ENCODE measurements at places on chromosomes 5 and 9. TPM values are rescaled to one million over a fixed set of nuclear protein-coding genes. Genes with fewer than 3 reads are reported as not detected.

GRCh38 chr5:57717555-57717954, 234.9 kb upstream of the ACTBL2 start:
- no peak for DNase-seq

TAF11L5 gene
- total RNA-seq, result not detected

DNA sequence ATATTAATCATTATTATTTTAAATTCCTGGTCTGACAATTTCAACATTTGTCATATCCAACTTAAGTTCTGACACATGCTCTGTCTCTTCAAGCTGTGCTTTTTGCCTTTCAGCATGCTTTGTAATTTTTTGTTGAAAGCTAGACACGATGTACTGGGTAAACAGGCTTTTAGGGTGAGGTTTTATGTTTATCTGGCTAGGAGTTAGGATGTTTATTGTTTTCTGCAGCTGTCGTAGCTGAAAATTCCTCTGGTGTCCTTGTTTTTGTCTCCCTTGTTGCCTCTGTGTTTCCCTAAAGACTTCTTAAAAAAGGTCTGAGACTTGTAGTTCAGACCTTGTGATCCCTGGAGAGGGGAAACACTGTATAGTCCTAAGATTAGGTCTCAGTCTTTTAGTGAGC, 20.6 kb downstream of the TUT7 start:
- DNase-seq, result no peak

CBY3 gene
- total RNA-seq, result 1.3 TPM

DNA sequence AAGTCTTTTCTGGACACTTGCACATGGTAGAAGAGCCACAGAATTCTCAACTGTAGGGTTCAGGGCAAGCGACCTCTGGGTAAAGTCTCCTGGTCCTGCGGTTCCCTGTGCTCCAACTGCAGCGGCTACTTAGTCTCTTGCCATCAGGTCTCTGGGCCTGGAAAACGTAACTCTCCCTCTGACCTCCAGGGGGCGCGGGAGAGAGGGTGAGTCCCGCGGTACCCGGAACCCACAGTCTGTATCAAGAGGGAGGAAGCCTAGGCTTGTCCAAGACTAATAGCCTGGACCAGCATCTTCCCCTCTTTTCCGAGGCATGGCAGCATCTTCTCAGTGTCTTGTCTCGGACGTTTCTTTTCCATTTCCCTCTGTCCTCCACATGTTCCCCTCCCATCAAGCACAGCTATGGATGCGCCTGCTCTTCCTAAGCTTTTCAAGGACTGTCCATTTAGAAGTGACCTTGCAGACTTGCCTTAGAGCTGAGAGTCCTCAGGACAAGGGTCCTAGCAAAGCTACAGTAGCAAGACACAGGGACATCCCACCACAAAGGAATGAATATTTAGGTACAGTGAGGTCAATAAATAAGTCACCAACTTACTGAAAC, 59.3 kb downstream of the FSTL4 start:
- peak; percentile 74 for DNase-seq

CCDC192 gene
- not detected for total RNA-seq

ZDHHC11B gene
- total RNA-seq, result 1.00 TPM

- DNase-seq, result no peak
These were observed 142.8 kb upstream of the RGMB start for GRCh38 chr5:98630621-98631020.

DNA sequence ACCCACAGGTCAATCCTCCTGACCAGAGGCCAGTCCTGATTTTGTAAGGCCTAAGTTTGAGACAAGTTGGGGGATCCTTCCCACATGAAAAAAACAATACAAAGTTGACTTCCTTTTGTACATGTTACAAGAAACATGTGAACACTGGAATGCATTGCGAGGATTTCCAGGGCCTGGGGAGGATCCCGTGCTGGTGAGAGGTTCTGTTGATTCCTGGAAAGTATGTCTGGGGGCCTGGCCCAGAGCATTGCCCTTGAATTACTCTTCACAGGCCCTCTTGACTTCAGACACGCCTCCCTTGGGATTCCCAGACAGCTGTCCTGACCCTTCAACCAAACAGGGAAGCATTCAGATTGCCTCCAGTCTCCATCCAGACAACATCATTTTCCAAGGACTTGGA, 234.2 kb upstream of the IRX2 start:
- no peak for DNase-seq

- no peak for DNase-seq
These were observed 314.4 kb downstream of the ARL15 start for GRCh38 chr5:53996008-53996407.

NEUROG1 gene
- not detected for total RNA-seq

SLC9A3 gene
- 3.7 TPM for total RNA-seq

DNA sequence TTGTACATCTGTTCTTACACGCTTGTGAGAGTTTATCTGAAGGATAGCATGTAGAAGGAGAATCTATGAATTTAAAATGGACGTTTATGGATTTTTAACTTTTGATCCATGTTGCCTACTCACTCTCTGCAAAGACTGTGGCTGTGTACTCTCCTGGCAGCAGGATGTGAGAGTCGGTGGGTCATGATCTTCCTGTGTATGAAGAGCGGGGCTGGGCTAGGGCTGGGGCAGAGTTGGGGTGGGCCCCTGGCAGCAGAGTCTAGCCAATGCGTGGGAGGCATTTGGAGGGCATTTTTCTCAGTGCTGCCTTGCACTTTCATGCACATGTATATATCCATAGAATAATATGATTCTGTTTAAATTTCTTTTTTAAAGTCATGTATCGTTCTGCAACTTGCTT, 24.0 kb upstream of the DAB2IP start:
- DNase-seq, result no peak

DNA sequence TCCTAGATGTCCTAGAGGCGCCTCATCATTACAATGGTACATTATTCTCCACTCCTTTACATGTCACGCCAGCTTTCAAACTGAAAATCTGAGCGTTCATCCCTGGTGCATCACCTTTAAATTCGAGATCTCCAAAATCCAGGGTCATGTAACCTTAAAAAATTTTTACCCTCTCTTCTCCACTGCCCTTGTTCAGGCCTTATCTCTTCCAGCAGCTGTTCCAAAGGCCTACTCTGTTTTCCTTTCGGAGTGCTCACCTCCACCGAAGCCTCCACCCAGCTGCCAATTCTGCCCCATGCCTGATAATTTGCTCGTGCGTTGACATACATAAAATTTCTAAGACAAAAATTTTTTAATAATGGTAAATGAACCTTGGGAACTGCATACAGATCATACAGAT, 950 bp upstream of the MSH3 start:
- DNase-seq, result no peak

DNA sequence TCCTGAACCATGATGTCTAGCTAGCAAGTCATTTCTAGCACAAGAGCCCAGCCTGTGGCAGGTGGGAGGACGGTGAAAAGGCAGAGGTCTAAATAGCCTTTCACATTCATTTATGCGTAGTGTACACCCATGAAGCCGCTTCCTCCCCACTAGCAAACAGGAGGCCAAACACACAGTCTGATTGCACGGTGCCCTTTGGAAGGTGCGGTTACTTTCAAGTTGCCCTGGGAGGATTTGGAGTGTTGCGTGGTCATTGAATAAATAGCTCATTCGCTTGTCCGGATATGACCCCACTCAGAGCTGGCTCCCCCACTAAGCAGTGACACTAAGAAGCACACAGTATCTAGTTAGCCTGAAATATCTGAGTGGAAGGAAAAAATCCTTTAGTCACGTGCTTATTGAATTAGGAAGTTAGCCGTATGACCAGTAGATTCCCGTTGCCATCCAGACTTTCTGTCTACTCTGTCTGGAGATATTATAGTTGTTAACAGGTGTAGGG, 664 bp upstream of the ARSB start:
- DNase-seq, result peak; percentile 67

DNA sequence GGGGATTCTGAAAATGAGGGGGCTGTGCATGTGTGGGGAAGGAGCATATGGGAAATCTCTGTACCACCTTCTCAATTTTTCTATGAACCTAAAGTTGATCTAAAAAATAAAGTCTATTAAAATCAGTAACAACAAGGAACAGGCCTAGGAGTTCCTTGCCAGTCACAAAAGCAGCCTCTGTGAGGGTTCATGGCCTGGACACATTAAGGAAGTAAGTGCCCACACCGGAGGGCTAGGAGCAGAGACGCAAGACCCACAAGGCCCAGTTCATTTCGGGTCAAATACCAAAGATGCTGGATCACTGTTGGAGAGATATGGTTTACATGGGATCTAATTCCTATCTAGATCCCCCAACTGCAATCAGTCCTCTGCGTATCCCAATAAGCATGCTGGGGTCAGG, 88.4 kb downstream of the SEMA4D start:
- DNase-seq, result no peak

TRIM36 gene
- total RNA-seq, result 1.3 TPM

- DNase-seq, result no peak
These were observed 608.9 kb downstream of the DTWD2 start for GRCh38 chr5:118379470-118379869.

GRCh38 chr9:82192211-82192610, 203.6 kb downstream of the SPATA31D1 start:
- no peak for DNase-seq

DNA sequence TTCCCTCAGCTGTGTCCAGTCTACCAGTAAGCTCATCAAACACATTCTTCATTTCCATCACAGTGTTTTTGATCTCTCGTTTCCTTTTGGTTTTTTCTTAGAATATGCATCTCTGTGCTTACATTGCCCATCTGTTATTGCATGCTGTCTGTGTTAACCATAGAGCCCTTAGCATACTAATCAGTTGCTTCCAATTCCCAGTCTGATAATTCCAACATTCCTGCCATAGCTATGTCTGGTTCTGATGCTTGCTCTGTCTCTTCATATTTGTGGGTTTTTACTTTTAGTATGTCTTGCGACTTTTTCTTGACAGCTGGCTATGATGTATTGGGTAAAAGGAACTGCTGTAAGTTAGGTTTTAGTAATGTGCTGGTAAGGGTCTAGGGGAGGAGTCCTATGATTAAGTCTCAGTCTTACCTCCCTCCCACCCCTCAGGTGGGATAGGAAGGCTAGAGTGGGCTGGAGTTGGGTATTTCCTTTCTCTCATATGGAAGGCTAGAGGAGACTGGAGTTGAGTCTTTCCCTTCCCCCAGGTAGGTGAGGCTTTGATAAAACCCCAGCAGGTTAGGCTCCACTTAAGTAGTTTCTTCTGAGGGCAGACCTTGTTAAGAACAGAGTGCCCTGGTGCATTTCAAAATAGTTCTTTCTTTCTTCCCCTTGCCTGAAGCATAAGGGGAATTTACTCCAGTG, 99.1 kb upstream of the RASGRF2 start:
- DNase-seq, result peak; percentile 47

DNA sequence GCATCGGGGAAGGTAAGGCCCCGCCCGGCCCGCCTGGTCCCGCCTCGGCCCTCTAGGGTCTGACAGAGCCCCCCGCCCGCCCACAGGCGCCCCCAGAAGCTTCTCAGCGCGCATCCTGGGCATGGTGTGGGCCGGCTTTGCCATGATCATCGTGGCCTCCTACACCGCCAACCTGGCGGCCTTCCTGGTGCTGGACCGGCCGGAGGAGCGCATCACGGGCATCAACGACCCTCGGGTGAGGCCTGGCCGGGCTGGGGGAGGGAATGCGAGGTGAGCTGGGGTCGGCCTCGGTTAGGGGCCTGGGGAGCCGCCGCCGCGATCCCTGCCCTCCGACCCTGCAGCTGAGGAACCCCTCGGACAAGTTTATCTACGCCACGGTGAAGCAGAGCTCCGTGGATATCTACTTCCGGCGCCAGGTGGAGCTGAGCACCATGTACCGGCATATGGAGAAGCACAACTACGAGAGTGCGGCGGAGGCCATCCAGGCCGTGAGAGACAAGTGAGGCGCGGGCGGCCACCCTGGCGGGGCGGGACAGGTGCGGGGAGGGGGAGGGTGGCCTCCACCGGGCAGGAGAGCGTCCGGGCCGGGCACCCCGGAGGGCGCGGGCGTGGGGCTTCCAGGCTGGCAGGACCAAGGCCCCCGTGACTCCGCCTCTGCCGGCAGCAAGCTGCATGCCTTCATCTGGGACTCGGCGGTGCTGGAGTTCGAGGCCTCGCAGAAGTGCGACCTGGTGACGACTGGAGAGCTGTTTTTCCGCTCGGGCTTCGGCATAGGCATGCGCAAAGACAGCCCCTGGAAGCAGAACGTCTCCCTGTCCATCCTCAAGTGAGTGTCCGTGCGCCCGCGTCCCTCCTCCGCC, 7.1 kb downstream of the LRRC26 start:
- peak; percentile 62 for DNase-seq

DNA sequence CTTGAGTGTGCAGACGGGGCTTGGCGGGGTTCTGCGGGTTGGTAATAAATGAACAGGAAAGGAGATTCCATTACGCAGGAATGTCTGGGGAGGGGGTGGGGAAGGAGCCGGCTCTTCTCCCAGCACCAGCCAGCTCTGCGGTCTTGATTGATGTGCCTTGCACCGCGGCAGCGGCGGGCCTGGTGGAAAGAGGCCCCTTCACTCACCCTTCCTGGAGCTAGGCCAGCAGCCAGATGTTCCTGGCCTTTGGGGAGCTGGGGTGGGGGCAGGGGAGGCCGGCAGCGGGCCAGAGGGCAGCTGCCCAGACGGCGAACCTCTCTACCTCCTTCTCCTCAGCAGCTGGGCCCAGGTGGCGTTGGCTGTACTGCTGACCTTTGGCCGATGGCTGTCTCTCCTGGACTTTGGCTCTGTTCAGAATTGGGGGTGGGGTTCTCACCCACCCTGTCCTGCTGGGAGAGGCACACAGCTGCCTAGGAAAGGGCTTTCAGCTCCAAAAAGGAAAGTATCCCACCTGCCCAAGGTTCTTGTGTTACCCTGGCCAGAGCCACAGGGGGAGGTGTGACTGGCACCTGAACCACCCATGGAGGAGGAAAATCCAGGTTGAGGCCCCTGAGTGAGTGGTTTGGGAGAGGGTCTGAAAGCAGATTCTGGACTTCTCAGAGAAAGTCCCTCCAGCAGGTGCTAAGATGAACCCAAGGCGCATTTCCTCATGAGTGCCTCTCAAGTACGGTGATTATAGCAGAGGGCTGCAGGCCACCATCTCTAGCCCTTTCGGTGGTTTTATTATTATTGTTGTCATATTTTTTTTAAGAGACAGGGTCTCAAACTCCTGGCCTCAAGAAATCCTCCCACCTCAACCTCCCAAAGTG, 58.0 kb upstream of the SYNPO start:
- DNase-seq, result peak; percentile 88

ZDHHC11 gene
- total RNA-seq, result 5.0 TPM

GRCh38 chr5:135441350-135441831, 5.8 kb downstream of the DCANP1 start:
- no peak for DNase-seq

DNA sequence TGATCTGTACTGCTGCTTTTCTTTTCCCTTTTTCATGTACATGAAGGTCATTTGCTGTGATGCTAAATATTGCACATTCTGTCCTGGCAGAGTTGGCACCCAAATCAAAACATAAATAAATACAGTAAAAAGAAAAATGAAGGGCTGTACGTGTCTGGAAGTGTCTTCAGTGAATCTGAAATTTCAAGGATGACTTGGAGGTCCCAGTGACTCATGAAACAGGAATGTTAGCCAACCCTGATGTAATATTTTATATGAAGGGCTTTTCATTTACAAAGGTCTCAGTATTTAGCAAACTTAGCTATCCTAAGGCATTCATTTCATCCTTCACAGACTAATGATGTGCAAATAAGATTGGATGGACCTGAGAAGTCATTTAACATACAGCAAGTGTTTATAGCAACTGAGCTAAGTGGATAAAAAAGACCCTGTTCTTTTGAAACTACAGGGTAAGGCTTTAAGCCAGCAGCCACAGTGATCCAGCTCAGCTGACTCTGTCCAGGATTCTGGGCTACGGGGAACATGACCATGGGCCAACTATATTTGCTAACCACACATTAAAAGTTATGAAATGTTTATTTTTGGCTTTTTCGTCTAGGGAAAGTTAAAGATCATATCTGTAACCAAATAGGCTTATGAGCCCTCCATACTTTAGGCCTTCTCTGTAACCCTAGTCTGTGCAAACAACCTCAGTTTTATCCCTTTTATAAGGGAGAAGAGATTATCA, 104.0 kb upstream of the DMRTA1 start:
- no peak for DNase-seq

- DNase-seq, result peak; percentile 87
These were observed 41.2 kb downstream of the SLC22A5 start for GRCh38 chr5:132410451-132411303.

All from Caco-2 (cell line).